Activated T-helper 17 cell treated with anti-CD3 and anti-CD28 coated beads, Interleukin-2, amount 50 U/mL, for 72 hours (primary cell): ENCODE measurements at places on chromosomes 1 and 21. TPM values are rescaled to one million over a fixed set of nuclear protein-coding genes. Genes with fewer than 3 reads are reported as not detected.

DNA sequence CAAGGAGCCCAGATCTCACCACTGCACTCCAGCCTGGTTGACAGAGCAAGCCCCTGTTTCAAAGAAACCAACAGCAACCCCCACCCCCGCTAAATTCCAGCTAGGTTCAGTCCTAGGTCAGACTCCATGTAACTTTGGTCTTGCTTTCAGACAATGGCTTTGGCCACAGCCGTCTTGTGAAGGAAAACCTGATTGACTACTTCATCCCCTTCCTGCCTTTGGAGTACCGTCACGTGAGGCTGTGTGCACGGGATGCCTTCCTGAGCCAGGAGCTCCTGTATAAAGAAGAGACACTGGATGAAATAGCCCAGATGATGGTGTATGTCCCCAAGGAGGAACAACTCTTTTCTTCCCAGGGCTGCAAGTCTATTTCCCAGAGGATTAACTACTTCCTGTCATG lies 12.9 kb downstream of the TOR3A start:
- ATAC-seq, result no peak

DNA sequence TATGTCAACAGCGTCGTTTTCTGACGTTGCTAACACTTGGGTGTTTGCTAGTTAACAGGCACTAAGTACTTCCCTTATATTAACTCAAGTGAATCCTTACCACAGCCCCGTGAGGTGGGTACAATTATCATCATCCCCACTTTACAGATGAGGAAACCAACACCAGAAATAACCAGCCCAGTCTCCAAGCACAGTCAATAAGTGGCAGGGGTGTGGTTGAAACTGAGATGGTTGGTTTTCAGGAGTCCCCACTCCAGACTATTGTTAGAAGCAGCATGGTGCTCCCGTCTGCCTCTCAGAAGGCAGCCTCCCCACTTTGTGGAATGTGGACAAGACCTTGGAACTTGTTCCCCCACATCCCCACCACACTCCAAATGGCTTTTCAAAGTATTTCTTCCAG lies 45.7 kb upstream of the ACOT11 start:
- peak; percentile 30 for ATAC-seq

DNA sequence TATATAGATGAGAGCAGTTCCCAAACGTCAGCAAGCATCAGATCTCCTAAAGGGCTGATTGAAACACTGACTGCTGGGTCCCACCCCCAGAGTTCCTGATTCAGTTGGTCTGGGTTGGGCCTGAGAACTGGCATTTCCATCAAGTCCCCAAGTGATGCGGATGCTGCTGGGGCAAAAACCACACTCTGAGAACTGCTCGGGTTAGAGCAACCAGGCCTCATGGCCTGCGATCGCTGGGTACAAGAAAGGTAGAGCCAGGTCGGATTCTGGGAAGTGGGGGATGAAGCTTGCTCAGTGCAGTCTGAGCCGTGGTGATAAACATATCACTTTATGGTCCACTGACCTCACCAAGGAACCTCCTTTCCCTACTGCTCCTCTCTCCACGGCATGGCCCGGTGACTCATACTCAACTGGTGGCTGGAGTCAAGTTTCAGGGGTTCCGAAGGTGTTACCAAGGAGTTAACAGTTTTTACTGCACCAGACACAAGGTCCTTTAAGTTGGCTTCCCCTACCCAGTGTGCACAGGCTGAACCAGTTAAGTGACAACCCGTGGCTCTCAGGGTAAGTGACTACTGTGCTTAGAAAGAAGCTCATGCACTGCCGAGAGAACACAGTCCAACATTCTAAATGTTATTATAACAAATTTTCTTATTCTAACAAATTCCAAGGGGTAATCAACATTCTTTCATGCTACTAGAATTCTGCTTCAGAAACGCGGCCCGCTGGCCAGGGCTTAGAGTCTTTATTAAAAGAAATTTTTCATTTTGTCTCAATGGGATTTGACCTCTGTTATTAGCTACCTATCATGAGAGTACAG lies 153.5 kb downstream of the TGFBR3 start:
- peak; percentile 77 for ATAC-seq

GRCh38 chr1:11365744-11366387 lies 92.9 kb downstream of the UBIAD1 start:
- ATAC-seq, result no peak

- ATAC-seq, result no peak
These were observed 137.4 kb upstream of the VAMP3 start for GRCh38 chr1:7633506-7634245.

DNA sequence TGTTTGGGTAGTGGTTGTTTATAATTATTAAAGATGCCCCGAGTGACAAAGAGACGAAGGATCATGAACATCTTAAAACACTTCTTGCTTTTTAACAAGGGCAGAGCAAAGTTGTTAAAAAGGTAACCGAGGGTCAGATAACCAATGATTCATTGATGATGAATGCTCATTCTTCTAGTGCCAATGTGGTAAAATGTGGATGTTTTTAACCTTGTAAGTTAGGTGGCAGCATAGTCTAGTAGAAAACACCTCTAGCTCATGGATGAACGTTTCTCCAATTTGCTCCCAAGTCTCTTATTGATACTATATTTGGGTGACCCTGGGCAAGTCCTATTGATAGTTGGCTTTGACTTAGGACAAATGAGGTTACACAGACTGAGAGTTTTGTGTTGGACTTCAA lies 167.9 kb downstream of the KIF26B start:
- ATAC-seq, result no peak

- ATAC-seq, result peak; percentile 73
These were observed 6.6 kb upstream of the ZNF669 start for GRCh38 chr1:247110627-247111258.

DNA sequence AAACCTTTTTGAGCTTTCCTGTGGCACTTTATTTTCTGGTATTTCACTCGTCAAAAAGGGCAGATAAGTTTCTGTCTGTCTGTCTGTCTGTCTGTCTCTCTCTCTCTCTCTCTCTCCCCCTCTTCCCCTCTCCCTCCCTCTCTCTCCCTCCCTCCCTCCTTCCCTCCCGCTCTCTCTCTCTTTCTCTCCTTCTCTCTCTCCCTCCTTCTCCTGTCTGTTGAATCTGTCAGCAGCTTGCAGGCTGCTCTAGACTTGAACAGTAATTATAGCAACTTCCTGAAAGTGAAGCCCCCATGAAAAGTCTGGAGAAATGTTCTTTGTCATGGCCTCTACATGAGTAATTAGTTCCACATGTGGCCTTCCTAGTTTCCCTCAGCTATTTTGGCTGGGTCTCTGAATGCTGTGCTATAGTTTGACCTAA lies 275.2 kb upstream of the C1orf105 start:
- ATAC-seq, result no peak

- no peak for ATAC-seq
These were observed 1372.9 kb upstream of the ADGRL2 start for GRCh38 chr1:80427881-80428280.

ZBED6 gene
- 21.8 TPM for total RNA-seq

GSTM4 gene
- 20.1 TPM for total RNA-seq

RNU1-3 gene
- total RNA-seq, result 2,371 TPM

TMEM269 gene
- 0.15 TPM for total RNA-seq
